ENCODE measurements at places on chromosomes 16 and 17. TPM values are rescaled to one million over a fixed set of nuclear protein-coding genes. Genes with fewer than 3 reads are reported as not detected.

DNA sequence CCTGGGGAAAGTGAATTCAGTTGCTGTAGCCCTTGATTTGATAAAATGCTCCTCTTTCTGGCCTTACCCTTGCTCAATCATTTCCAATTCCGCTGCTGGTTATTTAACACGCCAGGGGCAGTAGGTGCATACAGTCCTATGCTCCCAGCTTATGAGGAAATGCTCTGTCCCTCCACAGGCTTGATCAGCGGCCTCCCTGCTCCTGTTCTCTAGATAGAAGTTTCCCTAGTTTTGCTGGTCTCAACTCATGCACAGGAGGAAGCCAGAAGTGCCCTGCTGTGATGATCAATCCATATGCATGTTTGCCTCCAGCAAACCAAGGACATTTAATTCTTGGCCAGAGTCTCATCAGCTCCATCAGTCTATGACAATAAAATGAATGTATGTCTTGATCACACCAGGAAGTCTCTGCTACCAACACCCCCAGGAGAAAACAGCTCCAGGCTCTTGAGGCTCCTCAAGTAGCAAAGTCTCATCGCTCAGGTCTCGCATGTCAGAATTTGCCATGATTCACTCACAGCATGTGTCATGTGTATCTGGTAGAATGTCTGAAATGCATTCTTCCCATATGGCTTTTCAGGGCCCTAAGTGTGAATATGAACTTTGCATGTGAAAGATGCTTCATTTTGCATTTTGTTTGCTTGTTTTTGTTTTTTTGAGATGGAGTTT, 208.9 kb downstream of the CDH13 start:
- no peak for DNase-seq

DNA sequence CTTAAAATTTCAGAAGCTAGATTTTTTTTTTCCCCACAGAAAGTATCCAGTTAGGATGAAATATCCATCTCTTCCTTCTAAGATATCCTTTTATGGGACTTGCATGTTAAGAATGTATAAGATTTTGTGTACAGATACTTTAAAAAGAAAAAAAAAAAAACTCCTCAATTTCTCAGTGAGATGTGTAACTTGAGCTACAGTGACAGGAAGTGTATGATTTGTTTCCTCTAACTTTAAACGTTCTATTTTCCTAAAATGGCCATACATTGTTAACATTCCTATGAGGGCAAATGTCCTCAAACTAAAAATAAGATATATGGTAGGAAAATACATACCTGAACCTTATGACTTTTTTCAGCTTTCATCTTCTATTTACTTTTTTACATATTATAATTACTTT, 8.9 kb downstream of the FBXO47 start:
- DNase-seq: no peak

- peak; percentile 19 for DNase-seq
Observed at GRCh38 chr16:47197536-47198179, 53.9 kb upstream of the NETO2 start.

- no peak for DNase-seq
Observed at GRCh38 chr17:57187391-57187790, 68.9 kb upstream of the MSI2 start.

- DNase-seq: no peak
Observed at GRCh38 chr16:12569061-12569460, 234.6 kb downstream of the CPPED1 start.

GRCh38 chr16:57196286-57196685, 10.2 kb downstream of the RSPRY1 start:
- no peak for DNase-seq

DNA sequence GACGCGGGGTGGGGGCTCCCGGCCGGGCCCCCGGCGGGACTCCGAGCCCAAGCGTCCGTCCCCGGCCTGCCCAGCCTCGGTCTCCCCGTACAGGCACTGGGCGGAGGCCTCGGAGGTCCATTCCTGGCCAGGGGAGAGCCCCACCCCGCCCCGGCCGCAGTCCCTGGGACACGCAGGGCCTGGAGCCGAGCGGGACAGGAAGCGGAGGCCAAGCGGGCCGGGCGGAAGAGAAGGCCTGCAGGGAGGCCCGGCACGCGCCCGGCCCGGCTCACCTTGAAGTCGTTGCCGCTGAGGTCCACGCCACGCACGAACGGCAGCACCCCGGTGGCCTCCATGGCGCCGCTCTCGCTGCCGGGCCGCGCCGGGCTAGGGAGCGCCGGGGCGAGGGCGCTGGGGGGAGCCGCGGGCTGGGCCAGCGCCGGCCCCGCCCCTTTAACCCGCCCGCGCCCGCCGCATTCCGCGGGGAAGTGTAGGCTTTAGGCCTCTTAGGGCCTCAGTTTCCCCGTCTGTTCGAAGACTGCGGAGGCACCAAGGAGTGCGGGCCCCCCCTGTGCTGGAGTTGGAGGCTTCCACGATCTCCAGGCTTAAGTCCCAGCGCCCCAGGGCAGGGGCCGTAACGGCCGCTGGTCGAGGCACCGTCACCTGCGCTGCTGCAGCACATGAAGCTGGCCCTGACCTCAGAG, at the start of gene FLII:
TSS of gene FLII (minus strand) at position 383 of the 683 bp plus-strand sequence. CDS start at position 335, 48 bp downstream.
- DNase-seq: no peak

GRCh38 chr17:38430822-38431221, 2.6 kb downstream of the ARHGAP23 start:
- DNase-seq: no peak

The SLC9A5 gene
- total RNA-seq: 1.3 TPM

Data from LHCN-M2 (cell line).